ENCODE measurements at places on chromosomes 2 and 18. TPM values are rescaled to one million over a fixed set of nuclear protein-coding genes. Genes with fewer than 3 reads are reported as not detected.

Gene IL1RL1
- not detected for total RNA-seq

Gene EGR4
- total RNA-seq = not detected

Gene ABCG8
- total RNA-seq = not detected

Gene ABCG5
- total RNA-seq = not detected

Gene ZC3H6
- 0.98 TPM for total RNA-seq

Gene LONRF2
- not detected for total RNA-seq

Gene VWA3B
- total RNA-seq = not detected

Gene OST4
- total RNA-seq = 339 TPM

Gene GAL3ST2
- total RNA-seq = not detected

Gene GIGYF2
- total RNA-seq = 26.7 TPM

Gene REG3A
- not detected for total RNA-seq

Gene ANKRD30B
- not detected for total RNA-seq

Gene CFC1
- not detected for total RNA-seq

Gene KLF11
- 6.9 TPM for total RNA-seq

Gene MMADHC
- 813 TPM for total RNA-seq

Gene STON1
- total RNA-seq = 0.43 TPM

Gene GPR39
- total RNA-seq = 0.44 TPM

Gene SP140L
- total RNA-seq = 0.07 TPM

Gene KCNJ3
- not detected for total RNA-seq

Gene NYAP2
- not detected for total RNA-seq

Gene PLEK
- total RNA-seq = not detected

Gene LYG1
- not detected for total RNA-seq

Gene ARHGEF33
- total RNA-seq = not detected

Gene TMEM214
- total RNA-seq = 37.0 TPM

Gene MAB21L4
- not detected for total RNA-seq

Gene LYPD6B
- total RNA-seq = 21.3 TPM

Gene CFAP65
- total RNA-seq = not detected

Gene CXCR4
- total RNA-seq = not detected

All from G401 (cell line).